Bladder microvascular endothelial cell (primary cell): ENCODE measurements at places on chromosomes 3 and 15. TPM values are rescaled to one million over a fixed set of nuclear protein-coding genes. Genes with fewer than 3 reads are reported as not detected.

Gene TUSC7
- not detected in 2 replicates for total RNA-seq

Gene RASGRP1
- under 0.01 and 0.57 TPM in 2 replicates for total RNA-seq

Gene ARL8B
- 32.2 and 67.4 TPM in 2 replicates for total RNA-seq

Gene KNL1
- total RNA-seq, result 13.5 and 16.5 TPM in 2 replicates

Gene PPP2R3A
- total RNA-seq, result 7.0 and 7.1 TPM in 2 replicates

Gene AGTR1
- total RNA-seq, result not detected in 2 replicates
